Stimulated activated naive CD8-positive, alpha-beta T cell treated with anti-CD3 and anti-CD28 coated beads, Interleukin-15, Interleukin-2, amounts not matched to agents 100 U/mL and 50 U/mL, for 24 hours (primary cell): ENCODE measurements at places on chromosomes 6 and 20.

DNA sequence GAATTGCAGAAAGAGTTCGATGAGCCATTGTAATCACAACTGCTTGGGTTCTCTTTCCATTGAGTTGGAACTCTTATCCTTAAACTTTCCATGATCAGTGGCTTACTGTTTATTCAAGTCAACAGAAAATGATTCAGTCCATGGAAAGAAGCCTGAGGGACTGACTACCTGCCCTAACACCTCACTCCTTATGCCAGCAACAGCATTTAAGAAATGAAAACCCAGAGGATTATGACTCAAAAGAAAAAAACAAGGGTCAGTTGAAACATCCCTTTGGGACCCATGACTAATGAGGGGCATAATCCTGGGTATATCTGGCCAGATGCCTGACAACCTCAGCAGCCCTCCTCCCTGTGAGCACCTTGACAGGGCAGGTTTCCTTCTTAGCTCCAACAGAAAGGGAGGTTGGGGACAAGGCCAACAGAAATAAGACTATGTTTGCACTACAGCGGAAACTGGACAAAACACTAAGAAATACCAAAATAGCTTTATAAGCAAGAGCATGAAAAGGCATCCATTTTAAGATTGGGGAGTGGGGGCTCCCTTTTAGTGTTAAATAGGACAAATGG is 106.7 kb downstream of the MAP3K5 start:
- no peak for DNase-seq

DNA sequence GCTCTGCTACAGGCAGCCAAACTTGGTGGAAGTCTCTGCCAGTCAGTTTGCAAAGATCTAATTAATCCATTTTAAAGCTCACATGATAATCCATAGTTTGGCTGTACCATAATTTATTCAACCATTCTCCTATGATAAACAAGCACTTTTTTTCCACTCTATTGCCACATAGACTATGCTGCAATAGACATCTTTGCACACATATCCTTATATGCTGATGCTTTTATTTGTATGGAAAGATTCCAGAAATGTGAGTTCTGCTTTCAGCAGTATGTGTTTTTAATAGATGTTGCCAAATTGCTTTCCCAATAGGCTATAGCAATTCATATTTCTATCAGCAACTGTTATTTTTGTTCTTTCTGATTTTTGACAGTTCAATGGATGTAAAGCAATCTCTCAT is 628.0 kb downstream of the KIF16B start:
- no peak for DNase-seq

DNA sequence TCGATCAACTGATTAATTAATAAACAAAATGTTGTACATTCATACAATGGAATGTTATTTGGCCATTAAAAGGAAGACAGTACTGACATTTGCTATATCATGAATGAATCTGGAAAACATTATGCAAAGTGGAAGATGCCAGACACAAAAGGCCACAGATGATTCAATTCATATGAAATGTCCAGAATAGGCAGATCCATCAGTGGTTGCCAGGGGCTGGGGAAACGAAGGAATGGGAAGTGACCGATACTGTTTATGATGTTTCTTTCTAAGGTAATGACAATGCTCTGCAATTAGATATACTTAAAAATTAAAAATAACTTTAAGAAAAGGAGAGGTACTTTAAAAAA is 37.2 kb downstream of the ELOVL5 start:
- no peak for DNase-seq

DNA sequence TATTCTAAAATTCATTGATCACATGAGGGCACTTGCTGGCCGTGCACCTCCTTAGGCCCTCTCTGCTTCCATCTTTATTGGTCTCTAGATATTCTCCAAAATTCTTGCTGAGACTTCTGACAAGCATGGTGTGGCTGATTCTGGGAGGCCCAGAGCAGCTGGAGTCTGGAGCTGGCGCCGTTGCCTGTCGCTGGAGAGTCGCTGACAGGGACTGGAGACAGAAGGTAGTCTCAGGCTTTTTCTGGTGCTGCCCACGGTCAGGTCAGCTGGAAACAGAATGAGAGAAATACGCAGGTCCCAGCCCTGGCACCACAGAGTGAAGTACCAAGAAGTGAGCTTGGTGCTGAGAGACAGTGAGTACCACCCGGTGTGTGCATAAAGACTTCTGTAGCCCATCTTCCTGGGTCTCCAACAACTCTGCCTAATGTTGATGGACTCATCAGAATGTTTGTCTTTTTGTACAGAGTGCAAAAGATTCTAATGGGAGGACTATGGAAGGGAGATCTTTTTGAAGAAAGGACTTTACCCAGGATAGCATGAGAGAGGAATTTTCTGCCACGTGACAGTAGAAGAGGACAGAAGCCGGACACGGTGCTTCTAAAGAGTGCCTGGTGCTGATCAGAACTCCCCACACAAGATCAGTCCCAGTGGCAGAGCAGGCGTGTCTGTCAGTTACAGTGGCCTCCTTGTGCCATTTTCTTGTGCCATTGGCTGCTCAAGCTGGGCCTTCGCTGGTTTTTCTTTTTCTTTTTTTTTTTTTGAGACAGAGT is 1.8 kb upstream of the ALDH8A1 start:
- no peak for DNase-seq

DNA sequence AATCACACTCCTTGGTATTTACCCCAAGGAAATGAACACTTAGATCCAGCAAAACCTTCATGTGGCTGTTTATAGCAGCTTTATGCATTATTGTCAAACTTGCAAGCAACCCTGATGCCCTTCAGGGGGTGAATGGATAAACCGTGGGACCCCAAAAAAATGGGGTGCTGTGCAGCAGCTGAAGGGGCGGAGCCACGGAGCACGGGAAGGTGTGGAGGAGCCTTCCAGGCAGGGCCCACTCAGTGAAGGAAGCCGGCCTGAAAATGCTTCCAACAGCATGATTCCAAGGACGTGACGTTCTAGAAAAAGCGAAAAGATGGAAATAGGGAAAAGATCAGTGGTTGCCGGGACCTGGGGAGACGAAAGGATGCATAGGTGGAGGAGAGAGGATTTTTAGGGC is 25.6 kb upstream of the FRMD1 start:
- no peak for DNase-seq

- no peak for DNase-seq
These were observed 128.9 kb downstream of the HIVEP2 start for GRCh38 chr6:142816031-142816430.

GRCh38 chr6:93036835-93037234 is 382.5 kb downstream of the EPHA7 start:
- no peak for DNase-seq

DNA sequence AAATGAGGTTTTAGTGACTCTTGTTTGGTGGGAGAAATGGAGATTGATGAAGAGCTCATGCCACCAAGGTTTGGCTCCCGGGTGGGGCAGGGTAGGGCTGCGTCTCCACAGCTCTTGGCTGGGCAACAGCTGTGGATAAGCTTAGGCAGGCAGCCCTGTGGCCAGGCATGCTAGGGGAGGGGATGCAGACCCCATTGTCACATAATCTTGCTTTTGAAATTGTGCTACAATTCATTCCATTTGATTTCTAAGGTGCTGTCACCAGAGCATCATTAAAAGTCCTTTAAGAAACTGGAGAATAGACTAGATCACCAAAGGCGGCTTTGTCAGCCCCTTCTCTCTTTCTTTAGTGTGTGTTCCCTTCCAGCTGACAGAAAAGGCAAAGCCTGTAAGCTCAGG is 574.2 kb upstream of the JAG1 start:
- no peak for DNase-seq
